Upper lobe of left lung (tissue), 6 donors: ENCODE measurements at places on chromosomes 16 and 17. TPM values are rescaled to one million over a fixed set of nuclear protein-coding genes. Genes with fewer than 3 reads are reported as not detected.
A peak's percentile ranks its signal among the peaks of the same experiment; 100 is the strongest.

Gene EXOC3L1
- 11.2 TPM for total RNA-seq

DNA sequence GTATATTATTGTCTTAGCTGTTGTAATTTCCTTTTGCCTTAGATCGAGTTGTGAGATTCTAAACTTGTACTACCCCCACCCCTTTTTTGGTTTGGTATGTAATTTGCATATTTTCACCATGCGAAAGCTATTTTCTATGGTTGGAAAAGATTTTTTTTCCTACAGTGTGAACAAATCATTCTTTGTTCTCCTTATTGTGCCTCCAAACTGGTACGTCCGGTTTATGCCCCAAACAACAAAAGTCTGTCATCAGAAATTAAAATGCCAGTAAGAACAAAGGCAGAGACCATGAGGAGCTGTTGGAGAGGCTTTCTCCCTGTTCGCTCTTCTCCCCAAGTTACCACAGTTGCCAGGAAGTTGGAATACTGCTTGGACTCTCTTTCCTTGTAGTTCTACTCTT, 66.1 kb downstream of the BCAS3 start:
- no peak for DNase-seq

DNA sequence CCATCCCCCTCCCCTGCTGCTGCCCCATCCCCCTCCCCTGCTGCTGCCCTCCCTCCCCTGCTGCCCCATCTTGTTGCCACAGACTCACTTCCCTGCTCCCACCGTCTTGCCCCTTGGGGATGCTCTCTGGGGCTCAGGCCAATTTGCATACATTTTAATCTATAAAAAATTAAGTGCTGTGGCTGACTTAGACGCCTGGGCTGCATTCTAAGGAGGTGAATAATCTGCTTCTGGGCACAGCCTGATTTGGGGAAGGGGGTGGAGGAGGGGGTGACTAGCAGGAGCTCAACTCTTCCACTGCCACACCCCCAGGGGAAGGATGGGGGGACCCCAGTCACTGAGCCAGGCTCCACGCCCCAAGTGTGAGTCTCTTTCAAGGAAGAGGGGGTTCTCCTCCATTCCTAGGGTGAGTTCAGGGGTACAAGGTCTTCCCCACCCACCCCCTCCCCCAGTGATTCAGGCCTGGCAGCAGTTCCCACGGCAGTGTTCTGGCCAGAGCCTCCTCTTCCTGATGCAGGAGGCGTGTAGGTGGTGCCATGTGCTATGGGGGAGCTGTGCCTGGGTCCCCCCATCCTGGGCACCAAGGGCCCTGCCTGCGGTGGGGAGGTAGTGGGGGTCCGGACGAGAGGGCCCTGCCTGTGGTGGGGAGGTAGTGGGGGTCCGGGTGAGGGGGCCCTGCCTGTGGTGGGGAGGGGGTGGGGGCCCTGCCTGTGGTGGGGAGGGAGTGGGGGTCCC, 5.0 kb downstream of the DPH1 start:
- DNase-seq = no peak

GRCh38 chr17:19673623-19674022, 25.1 kb downstream of the ALDH3A2 start:
- DNase-seq = peak; percentile 63

- DNase-seq = peak; percentile 18
Measured at GRCh38 chr17:83062011-83062817, 17.2 kb upstream of the METRNL start.
